ENCODE measurements at places on chromosomes 11 and 22. TPM values are rescaled to one million over a fixed set of nuclear protein-coding genes. Genes with fewer than 3 reads are reported as not detected.

PKNOX2 gene
- total RNA-seq, result 0.92 TPM

SLC22A6 gene
- total RNA-seq, result not detected

AGBL2 gene
- 0.83 TPM for total RNA-seq

PHF21B gene
- total RNA-seq, result not detected

IFT27 gene
- 20.9 TPM for total RNA-seq

TRIM34 gene
- total RNA-seq, result 8.7 TPM

IL17REL gene
- not detected for total RNA-seq

OR52A1 gene
- not detected for total RNA-seq

LRRC4C gene
- total RNA-seq, result 0.09 TPM

TH gene
- total RNA-seq, result not detected

KCNK4 gene
- not detected for total RNA-seq

FGF3 gene
- not detected for total RNA-seq

MMP8 gene
- under 0.01 TPM for total RNA-seq

SYCE3 gene
- total RNA-seq, result 0.37 TPM

TEAD1 gene
- 75.5 TPM for total RNA-seq

MUC2 gene
- total RNA-seq, result not detected

LSP1 gene
- 2.6 TPM for total RNA-seq

MFRP gene
- total RNA-seq, result not detected

SCUBE2 gene
- total RNA-seq, result 4.4 TPM

MPPED2 gene
- total RNA-seq, result not detected

ZPR1 gene
- 29.4 TPM for total RNA-seq

MRGPRX4 gene
- total RNA-seq, result not detected

PGA3 gene
- total RNA-seq, result not detected

SCGB1A1 gene
- not detected for total RNA-seq

ENTHD1 gene
- total RNA-seq, result not detected

HORMAD2 gene
- total RNA-seq, result under 0.01 TPM

MOV10L1 gene
- 14.8 TPM for total RNA-seq

ZNF74 gene
- total RNA-seq, result 10.4 TPM

LMO1 gene
- not detected for total RNA-seq

OR4D5 gene
- total RNA-seq, result not detected

LARGE2 gene
- total RNA-seq, result 0.09 TPM

MAPK11 gene
- total RNA-seq, result 5.1 TPM

SCGB1C1 gene
- total RNA-seq, result not detected

PITPNB gene
- 13.4 TPM for total RNA-seq

CYP2D6 gene
- total RNA-seq, result 0.14 TPM

PIH1D2 gene
- 1.5 TPM for total RNA-seq

SLC35F2 gene
- 8.0 TPM for total RNA-seq

DDI1 gene
- under 0.01 TPM for total RNA-seq

FGF19 gene
- total RNA-seq, result not detected

Data from smooth muscle cell of bladder (primary cell).